ENCODE measurements at places on chromosomes 3 and 15. TPM values are rescaled to one million over a fixed set of nuclear protein-coding genes. Genes with fewer than 3 reads are reported as not detected.

The ECE2 gene
- total RNA-seq, result not detected

The KLHDC8B gene
- total RNA-seq, result 144 TPM

The POLR2H gene
- 97.8 TPM for total RNA-seq

The ABHD10 gene
- total RNA-seq, result 18.3 TPM

The DUOXA2 gene
- total RNA-seq, result not detected

The MKRN3 gene
- total RNA-seq, result 0.65 TPM

The HTR3E gene
- total RNA-seq, result not detected

The IL1RAP gene
- 1.8 TPM for total RNA-seq

The NR2F2 gene
- 25.0 TPM for total RNA-seq

The LRRN1 gene
- total RNA-seq, result not detected

The ARIH1 gene
- 11.8 TPM for total RNA-seq

The MOBP gene
- not detected for total RNA-seq

The CLDN11 gene
- 27.6 TPM for total RNA-seq

The GOLGA8N gene
- 0.60 TPM for total RNA-seq

The SLC9A9 gene
- total RNA-seq, result 3.7 TPM

The OR4F15 gene
- not detected for total RNA-seq

The TIGIT gene
- total RNA-seq, result not detected

The GJD2 gene
- not detected for total RNA-seq

The MYEF2 gene
- total RNA-seq, result 5.9 TPM
